ENCODE measurements at places on chromosomes 2 and 18.
A peak's percentile ranks its signal among the peaks of the same experiment; 100 is the strongest.

GRCh38 chr18:13375302-13376255, 157.0 kb downstream of the LDLRAD4 start:
- DNase-seq: peak; percentile 84

DNA sequence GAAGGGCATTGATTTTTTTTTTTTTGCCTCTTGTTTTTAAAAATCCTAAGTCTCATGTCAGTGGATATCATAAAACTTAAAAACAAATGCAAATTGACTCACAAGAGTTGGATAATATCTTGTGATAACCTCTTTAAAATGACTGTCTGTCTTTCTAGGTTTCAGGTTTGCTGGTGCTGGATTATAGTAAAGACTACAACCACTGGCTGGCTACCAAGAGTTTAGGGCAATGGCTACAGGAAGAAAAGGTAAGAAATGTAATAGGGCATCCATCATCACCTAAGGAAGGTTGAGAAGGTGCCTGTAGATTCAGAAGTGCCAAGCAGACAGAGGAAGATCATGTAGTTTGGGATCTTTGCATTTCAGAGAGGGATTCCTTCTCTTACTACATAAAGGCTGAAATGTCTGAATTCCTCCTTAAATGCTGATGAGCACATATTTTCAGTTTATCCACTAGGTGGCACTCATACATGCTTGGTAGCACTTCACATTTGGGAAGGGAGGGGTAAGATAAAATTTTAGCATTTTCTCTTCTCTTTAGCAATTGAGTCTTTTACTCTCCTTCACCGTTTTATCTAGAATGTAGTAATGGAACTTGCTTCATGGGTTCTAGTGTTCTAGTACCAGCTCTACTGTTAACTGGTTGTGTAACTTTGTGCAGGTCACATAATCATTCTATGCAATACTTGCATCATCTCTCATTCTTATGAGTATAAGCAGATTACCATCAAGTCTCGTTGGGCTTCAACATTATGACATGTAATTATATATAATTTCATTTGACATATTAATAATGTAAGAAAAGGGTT, 21.1 kb downstream of the CPS1 start:
- peak; percentile 31 for DNase-seq

- DNase-seq: no peak
Observed at GRCh38 chr2:199603721-199604291, 146.1 kb upstream of the SATB2 start.

- DNase-seq: no peak
Observed at GRCh38 chr2:74327199-74327598, 16.0 kb downstream of the SLC4A5 start.

- DNase-seq: no peak
Observed at GRCh38 chr2:238919307-238919706, 71.4 kb downstream of the TWIST2 start.

All from GM10248 (cell line).